Smooth muscle cell of the brain vasculature (primary cell): ENCODE measurements at places on chromosomes 6 and 20.

- DNase-seq, result no peak
These were observed 38.6 kb downstream of the PRDM1 start for GRCh38 chr6:106124437-106125430.

GRCh38 chr20:31682352-31682751 lies 40.3 kb downstream of the BCL2L1 start:
- no peak for DNase-seq

DNA sequence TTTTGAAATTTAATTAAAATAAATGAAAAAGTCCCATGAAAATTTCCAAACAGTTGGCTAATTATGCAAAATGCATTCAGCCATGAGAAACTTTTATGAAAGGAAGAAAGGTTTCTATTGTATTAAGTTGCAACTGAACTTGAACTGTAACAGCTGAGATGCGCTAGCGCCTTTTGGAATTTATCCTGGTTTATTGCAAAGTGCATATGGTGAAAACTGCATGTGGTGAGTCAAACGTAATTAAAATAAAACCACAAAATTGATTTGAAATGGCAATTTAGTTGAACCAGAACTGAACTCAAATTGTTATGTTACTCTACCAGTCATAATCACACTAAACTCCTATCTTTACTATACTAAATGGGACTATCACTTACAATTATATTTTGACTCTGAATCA lies 46.4 kb upstream of the COL21A1 start:
- no peak for DNase-seq

- no peak for DNase-seq
These were observed 123.1 kb upstream of the GJE1 start for GRCh38 chr6:142009647-142010046.

DNA sequence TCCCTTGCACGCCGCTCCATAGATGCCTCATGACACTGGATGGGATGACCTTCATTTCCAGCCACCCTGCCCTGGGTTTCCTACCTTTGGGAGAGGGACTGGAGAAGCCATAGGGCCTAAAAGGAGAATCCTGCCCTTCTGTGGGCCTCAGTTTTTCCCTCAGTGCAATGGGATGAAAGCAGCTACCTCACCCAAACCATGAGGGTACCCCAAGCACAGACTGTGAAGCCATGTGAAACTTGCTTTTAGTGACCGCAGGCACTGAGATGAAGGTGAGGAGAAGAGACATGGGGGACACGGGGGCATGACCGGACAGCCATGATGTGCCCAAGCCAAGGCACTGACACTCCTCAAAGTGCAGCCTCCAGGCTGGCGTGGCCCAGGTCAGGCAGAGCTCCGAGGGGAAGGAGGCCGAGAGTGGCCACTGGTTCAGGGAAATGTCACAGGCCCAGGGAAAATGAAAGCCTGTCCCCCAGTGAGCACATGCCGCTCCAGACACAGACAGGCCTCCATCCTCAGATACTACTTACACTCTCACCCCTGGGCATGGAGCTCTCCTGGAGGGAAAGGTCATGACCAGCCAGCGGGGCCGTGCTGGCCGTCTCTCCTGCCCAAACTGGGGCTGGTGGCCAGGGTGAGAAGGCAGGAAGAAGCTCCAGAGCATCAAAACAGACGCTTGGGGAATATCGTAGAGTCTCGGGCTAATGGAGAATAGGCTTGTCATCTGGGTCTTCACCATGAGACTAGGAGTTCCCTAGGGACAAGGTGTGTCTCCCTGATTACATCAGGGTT lies 116.2 kb downstream of the GRM4 start:
- DNase-seq, result no peak

GRCh38 chr6:19492636-19493405 lies 344.3 kb upstream of the ID4 start:
- DNase-seq, result no peak

GRCh38 chr6:143478479-143479062 lies 28.0 kb downstream of the PEX3 start:
- DNase-seq, result no peak

GRCh38 chr6:167907837-167908681 lies 81.3 kb downstream of the AFDN start:
- no peak for DNase-seq

- DNase-seq, result no peak
These were observed 17.8 kb upstream of the MYT1 start for GRCh38 chr20:64146301-64146935.

DNA sequence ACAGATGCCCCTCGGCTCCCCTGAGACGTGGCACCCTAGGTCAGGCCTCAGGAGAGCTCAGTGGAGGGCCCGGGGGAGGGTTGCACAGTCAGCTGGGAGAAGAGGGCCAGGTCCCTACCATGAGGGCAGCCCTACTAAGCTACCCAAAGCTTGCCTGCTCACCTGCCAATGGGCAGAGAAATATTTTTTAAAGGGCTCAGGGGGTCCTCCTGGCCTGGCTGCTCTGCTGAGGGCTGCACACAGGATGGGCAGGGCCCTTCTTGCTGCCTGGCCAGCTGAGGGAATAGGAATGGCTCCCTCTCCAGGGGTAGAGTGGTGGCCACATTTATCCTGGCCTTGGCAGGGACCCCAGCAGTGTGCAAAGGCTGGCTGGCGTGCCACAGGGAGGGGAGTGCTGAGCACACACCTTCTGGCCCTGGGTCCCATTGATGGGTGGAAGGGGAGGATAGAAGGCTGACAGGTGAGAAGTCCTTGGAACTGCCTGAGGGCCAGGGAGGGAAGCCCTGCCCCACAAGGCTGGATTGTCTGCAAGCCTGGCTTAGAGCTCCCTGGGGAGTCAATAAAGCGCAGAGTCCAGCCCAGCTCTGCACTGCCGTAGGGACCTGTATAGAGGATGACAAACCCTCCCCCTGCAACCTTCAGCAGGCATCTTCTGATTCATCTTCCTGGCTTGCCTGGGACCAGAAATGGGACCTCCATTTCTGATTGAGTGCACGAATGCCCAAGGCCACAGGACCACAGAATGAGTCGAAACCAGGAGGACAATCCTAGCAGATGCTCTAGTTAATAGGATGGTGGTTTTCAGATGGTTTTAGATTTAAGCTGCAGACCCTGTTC lies 62.1 kb downstream of the NOL4L start:
- DNase-seq, result no peak

- DNase-seq, result no peak
These were observed 30.7 kb downstream of the HUS1B start for GRCh38 chr6:626236-626635.

DNA sequence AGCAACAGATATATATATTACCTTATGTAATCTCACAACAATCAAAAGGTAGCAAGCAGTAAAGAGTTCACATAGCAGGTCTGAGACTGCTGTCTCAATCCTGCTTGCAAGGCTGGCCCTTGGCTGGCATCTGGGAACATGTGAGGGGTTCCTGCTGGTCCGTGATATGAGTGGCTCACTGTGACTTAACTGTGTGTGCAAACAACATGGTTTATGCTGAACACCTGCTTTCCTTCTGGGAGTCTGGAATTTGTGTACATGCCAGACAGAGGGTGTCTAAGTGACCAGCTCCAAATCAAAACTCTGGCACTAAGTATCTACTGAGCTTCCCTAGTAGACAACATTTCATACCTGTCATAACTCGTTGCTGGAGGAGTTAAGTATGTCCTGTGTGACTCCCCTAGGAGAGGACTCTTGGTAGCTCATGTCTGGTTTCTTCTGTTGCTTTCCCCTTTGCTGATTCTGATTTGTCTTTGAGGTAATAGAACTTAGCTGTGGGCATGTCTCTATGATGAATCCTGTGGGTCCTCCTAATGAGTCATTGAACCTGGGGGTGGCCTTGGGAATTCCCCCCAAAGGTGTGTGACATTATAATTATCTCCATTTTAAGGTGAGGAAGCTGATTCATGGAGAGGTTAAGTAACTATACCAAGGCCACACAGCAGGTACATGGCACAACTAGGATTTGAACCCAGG lies 131.6 kb upstream of the NEDD9 start:
- DNase-seq, result no peak

GRCh38 chr6:46338131-46338530 lies 153.1 kb downstream of the RCAN2 start:
- no peak for DNase-seq

GRCh38 chr6:143549949-143550268 lies 38.4 kb upstream of the FUCA2 start:
- DNase-seq, result no peak

DNA sequence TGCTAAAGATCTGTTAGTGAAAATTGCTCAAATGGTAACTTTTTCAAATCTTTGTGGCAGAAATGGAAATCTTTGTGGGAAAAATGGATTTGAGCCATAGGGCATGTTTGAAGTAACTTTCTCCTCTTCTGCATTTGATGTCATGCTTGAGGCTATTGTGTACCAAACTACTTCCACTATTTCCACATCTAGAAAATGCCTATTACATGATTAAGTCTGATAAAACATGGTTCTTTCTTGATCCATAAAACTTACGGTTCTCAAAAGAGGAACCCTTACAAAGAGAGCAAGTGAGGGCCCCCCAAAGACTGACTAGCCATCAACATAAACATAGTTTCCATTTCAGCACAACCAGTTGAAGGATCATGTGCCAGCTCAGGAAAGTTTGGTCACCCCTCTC lies 150.6 kb downstream of the NFATC2 start:
- no peak for DNase-seq

GRCh38 chr6:78947962-78948361 lies 80.6 kb downstream of the IRAK1BP1 start:
- DNase-seq, result peak; percentile 6
